ENCODE measurements at places on chromosomes 1 and 21.

- 0 out of 3 replicates have a peak, but pooled peaks cover 4% of the 10 kb centered on the region for H3K4me1 ChIP-seq
- no peak overlapping the region for H3K27ac ChIP-seq
- H3K4me3 ChIP-seq: no peak overlapping the region
- no peaks in the 10 kb centered on the region for H3K27me3 ChIP-seq
- no peak for DNase-seq
- H3K36me3 ChIP-seq: no peaks in the 10 kb centered on the region
Measured at GRCh38 chr21:15445327-15445726, 284.5 kb upstream of the USP25 start.

- no peak overlapping the region for H3K27ac ChIP-seq
- DNase-seq: no peak
- no peaks in the 10 kb centered on the region for H3K4me1 ChIP-seq
- no peak overlapping the region for H3K4me3 ChIP-seq
- no peaks in the 10 kb centered on the region for H3K27me3 ChIP-seq
- no peaks in the 10 kb centered on the region for H3K36me3 ChIP-seq
Measured at GRCh38 chr1:73516451-73516850, 681.5 kb downstream of the LRRIQ3 start.

GRCh38 chr1:57262472-57262871 is 161.4 kb downstream of the DAB1 start:
- no peak overlapping the region for H3K27ac ChIP-seq
- no peaks in the 10 kb centered on the region for H3K27me3 ChIP-seq
- H3K36me3 ChIP-seq: no peaks in the 10 kb centered on the region
- no peak overlapping the region for H3K4me3 ChIP-seq

DNA sequence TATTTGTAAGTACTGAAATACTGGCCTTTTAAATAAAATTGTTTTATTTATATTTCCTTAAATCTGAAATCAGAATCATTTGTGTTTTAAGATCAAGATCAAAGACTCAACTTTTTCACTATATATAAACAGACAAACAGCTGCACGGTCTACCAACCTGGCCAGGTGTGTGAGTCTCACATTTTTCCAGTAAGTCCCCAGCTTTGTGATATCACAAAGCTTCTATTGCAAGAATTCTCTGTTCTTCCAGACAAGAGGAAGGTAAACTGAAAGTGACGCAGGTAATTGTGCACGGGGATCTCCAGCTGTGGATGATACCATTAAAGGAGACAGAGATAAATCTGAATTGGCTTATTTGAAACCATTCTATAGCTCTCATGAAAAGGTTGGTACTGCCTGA is 41.2 kb upstream of the CYP2J2 start:
- H3K4me3 ChIP-seq: no peak overlapping the region
- peaks cover 11% of the 10 kb centered on the region for H3K4me1 ChIP-seq
- H3K36me3 ChIP-seq: no peaks in the 10 kb centered on the region
- H3K27me3 ChIP-seq: peaks cover 7% of the 10 kb centered on the region

DNA sequence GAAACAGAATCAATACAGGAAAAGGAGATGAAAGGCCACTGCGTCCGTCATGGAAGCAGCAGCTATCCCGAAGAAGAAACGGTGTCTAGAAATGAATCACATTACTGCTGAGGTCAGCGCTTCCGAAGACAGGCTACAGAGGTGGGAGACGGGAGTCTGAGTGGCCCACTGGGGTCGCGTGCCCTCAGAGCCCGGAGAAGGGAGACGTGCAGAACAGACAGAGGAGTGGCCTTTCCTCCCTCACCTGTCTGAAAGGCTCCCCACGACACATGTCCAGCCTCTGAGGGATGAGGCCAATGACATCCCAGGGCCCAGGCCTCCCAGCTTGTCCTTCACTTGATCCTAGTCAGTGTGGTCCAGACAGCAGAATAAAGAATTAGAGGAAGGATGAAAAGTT is 35.9 kb downstream of the VPS26C start:
- H3K4me3 ChIP-seq: no peak overlapping the region
- H3K36me3 ChIP-seq: peaks cover 91% of the 10 kb centered on the region
- H3K4me1 ChIP-seq: peaks cover 11% of the 10 kb centered on the region

- no peak for DNase-seq
- peaks cover 6% of the 10 kb centered on the region for H3K4me1 ChIP-seq
- H3K27me3 ChIP-seq: peaks cover 19% of the 10 kb centered on the region
- no peaks in the 10 kb centered on the region for H3K36me3 ChIP-seq
- H3K27ac ChIP-seq: no peak overlapping the region
- H3K4me3 ChIP-seq: no peak overlapping the region
Measured at GRCh38 chr1:166796620-166797236, 42.5 kb upstream of the POGK start.

DNA sequence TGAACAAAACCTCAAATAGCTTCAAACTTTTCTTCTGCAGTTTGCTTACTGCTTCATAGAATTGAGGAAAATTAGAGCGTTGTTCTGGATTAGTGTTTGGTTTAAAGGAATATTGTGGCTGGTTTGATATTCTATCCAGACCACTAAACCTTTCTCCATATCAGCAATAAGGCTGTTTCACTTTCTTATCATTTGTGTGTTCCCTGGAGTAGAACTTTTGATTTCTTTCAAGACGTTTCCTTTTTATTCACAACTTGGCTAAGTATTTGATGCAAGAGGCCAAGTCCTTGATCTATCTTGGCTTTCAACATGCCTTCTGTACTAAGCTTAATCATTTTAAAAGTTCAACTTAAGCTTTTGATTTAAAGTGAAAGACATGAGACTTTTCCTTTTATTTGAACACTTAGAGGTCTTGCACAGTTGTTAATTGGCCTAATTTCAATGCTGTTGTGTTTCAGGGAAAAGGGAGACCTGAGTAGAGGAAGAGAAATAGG is 359.1 kb downstream of the S1PR1 start:
- H3K4me3 ChIP-seq: no peak overlapping the region
- no peak overlapping the region for H3K27ac ChIP-seq
- no peaks in the 10 kb centered on the region for H3K4me1 ChIP-seq
- H3K36me3 ChIP-seq: no peaks in the 10 kb centered on the region
